Gastrocnemius medialis (tissue), 4 donors: ENCODE measurements at places on chromosomes 3 and 15. TPM values are rescaled to one million over a fixed set of nuclear protein-coding genes. Genes with fewer than 3 reads are reported as not detected.

THAP10 gene
- 0.46 TPM for total RNA-seq

TMEM40 gene
- total RNA-seq, result 0.62 TPM

SPINT1 gene
- 5.0 TPM for total RNA-seq

CPA3 gene
- 1.8 TPM for total RNA-seq

AADACL2 gene
- not detected for total RNA-seq

ZNF770 gene
- 45.0 TPM for total RNA-seq

LRRN1 gene
- total RNA-seq, result 6.8 TPM

ADAMTS7 gene
- 1.1 TPM for total RNA-seq

NRG4 gene
- 3.3 TPM for total RNA-seq

PLOD2 gene
- total RNA-seq, result 3.4 TPM

RPL22L1 gene
- 28.3 TPM for total RNA-seq

- no peak for DNase-seq
These were observed 44.4 kb downstream of the STARD9 start for GRCh38 chr15:42619656-42620371.

- DNase-seq, result no peak
These were observed 293.7 kb downstream of the ARPP21 start for GRCh38 chr3:35932995-35933394.

GRCh38 chr3:161403251-161403650 is 31.9 kb upstream of the SPTSSB start:
- DNase-seq, result no peak

GRCh38 chr3:177538750-177539730 is 341.8 kb upstream of the TBL1XR1 start:
- no peak for DNase-seq

DNA sequence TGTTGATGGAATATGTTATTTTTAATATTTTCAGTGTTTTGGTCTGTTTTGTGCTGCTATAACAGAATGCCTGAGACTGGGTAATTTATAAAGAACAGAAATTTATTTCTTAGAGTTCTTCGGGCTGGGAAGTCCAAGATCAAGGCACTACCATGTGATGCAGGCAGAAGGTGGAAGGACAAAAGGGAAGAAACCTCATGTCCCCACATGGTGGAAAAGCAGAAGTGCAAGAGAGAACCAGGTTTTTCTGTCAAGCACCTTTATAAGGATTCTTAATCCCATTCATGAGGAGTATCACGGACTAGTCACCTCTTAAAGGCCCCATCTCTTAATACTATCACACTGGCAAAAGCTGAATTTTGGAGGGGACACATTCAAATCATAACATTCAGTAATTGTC is 57.9 kb upstream of the EPHB3 start:
- DNase-seq, result no peak

- no peak for DNase-seq
These were observed 19.3 kb upstream of the SLC28A1 start for GRCh38 chr15:84865074-84865569.

DNA sequence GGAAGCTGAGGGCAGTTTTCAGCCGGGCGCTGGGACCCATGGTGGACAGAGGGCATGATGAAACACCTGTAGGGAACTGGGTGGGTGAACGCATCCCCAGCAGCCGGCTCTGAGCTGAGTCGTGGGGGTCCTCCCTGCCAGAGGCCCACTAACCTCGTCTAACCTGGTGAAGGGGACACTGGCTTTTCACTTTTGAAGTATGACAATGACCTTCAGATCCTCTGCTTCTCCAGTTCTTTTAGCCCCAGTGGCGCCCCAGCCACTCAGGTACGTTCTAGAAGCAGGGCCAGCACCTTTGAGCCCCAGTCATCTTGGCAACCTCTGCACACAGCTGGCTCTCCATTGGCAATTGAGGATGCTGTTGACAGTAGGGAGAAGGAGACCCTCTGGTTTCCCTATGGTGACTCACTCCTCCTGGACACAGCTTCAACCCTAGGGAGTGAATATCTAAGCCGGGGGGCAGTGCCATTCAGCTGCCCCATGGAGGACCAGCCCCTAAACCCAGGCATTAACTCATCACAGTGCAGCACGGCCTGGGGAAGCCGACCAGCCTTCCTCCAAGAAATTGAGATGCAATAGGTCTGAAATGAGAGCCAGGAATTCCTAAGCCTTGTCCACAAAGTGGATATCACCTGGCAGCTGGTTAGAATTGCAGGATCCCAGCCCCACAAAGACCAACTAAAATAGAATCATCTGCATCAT is 46.1 kb downstream of the CMTM6 start:
- no peak for DNase-seq

GRCh38 chr3:152574461-152575079 is 260.4 kb upstream of the P2RY1 start:
- peak; percentile 37 for DNase-seq

DNA sequence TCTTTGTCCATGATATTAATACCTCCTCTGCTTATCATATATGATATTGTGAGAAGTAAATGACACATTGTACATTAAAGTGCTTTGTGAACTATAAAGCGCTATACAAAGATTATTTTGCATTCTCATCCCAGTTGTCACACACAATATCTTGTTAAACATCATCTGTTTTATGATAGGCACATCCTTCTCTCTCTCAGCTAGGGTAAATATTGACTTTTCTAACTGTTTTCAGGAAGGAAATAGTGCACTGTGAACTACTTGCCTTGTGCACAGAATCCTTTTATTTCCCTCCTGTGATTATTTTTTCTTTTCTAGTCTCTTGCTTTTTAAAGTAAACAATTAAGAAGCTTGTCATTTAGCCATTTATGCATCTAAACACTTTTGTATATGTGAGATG is 388.2 kb downstream of the LPP start:
- no peak for DNase-seq

GRCh38 chr3:119883461-119884160 is 101.7 kb downstream of the NR1I2 start:
- no peak for DNase-seq

- peak; percentile 44 for DNase-seq
These were observed 147.2 kb upstream of the SLC2A2 start for GRCh38 chr3:171173736-171174135.

- no peak for DNase-seq
These were observed 573.8 kb upstream of the NAALADL2 start for GRCh38 chr3:174285242-174285864.

- no peak for DNase-seq
These were observed 508.6 kb downstream of the FHIT start for GRCh38 chr3:60742606-60743145.

GRCh38 chr3:46948830-46949671 is 27.5 kb downstream of the CCDC12 start:
- DNase-seq, result no peak

- no peak for DNase-seq
These were observed 92.7 kb downstream of the DLG1 start for GRCh38 chr3:197205675-197206074.

GRCh38 chr15:95772982-95773381 is 557.5 kb upstream of the NR2F2 start:
- no peak for DNase-seq

GRCh38 chr15:75650908-75651809 is 3.4 kb downstream of the SNX33 start:
- no peak for DNase-seq

- DNase-seq, result no peak
These were observed 111.4 kb upstream of the IGF1R start for GRCh38 chr15:98536976-98537375.

- no peak for DNase-seq
These were observed 111.6 kb downstream of the TPRA1 start for GRCh38 chr3:127478922-127479321.

GRCh38 chr3:85979034-85979433 is 1011.9 kb downstream of the VGLL3 start:
- DNase-seq, result no peak

DNA sequence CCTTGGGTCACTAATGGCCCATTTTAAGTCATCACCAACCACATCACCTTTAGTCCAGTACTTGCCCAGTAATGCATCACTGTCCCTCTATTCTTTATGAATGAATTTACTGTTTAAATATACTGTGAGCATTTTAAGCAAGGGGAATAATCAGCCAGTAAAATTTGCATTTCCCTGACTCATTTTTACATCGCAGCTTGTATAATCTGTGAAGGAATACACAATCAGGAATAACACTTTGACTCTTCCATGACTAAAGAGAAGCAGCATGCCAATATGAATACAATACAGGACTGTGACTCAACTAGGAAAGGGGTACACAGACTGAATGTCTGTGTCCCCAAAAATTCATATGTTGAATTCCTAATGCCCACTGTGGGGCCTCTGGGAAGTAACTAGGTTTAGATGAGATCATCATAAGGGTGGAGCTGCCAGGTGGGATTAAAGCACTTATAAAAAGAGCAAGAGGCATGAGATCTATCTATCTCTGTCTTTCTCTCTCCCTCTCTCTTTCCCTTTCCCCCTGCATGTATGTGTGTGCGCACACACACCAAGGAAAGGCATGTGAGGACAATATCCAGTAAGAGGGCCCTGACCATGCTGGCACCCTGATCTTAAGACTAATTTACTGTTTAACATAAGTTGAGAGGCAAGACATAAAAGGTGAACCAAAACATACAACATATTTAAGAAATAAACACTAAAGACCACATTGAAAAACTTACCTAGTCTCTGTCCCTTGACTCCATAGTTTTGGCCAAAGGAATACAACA is 12.1 kb downstream of the B4GALT4 start:
- no peak for DNase-seq

DNA sequence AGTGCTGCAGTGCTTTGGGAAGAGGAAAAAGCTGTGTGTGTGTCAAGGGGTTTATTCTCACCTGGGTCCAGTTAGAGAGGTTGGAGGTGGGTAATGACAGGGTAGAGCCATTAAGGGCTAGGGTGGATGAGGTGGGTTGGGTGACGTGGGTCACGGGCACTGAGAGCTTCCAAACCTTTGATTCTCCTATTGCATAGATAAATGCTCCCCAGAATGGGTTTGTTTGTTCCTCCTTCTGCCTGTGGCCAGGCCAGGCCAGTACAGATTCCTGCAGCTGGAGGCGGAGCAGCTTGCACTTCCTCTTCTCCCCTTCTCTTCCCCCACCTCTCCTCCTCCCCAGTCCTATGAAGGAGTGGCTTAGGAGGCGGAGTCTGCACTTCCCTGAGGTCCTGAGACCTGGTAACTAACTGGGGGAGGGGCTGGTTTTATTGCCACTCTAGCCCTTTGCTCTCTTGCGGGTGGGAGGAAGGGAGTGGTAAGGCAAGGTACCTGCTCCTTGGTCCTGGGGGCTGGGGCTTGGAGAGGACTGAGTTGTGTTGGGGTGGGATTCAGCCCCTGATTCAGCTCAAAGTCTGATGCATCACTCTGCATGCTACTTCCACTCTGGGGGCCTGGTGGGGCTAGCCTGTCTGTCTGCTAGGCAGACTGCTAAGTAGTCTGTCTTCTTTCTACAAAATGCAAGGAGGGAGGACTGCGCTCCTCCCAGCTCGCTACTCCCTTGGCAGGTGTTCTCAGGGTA is 3.5 kb downstream of the SPINT1 start:
- DNase-seq, result peak; percentile 32

DNA sequence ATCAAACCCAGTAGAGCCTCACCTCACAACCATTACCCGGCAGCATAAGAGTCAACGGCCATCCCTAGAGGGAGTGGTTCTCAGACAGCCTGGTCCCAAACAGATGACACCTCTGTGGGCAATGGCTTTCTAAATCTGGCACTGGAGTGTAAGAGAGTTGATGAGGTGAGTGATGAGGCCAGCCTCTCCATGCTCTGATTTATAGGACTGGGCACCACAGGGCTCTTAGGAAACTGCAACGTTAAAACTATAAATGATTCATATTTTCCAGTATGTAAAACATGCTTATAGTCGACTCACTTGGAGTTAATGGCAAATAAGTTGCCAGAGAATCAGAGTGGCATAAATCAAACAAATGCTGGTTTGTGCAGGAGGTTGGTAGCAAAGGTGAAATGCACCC is 187.7 kb downstream of the GREM1 start:
- no peak for DNase-seq

- DNase-seq, result peak; percentile 4
These were observed at the start of gene ZNF662 for GRCh38 chr3:42906070-42906847. Gene ZNF662 (plus strand): TSS chr3:42906142. CDS start chr3:42908115, 1,973 bp downstream.

GRCh38 chr3:121819236-121819635 is 15.6 kb downstream of the IQCB1 start:
- DNase-seq, result no peak

DNA sequence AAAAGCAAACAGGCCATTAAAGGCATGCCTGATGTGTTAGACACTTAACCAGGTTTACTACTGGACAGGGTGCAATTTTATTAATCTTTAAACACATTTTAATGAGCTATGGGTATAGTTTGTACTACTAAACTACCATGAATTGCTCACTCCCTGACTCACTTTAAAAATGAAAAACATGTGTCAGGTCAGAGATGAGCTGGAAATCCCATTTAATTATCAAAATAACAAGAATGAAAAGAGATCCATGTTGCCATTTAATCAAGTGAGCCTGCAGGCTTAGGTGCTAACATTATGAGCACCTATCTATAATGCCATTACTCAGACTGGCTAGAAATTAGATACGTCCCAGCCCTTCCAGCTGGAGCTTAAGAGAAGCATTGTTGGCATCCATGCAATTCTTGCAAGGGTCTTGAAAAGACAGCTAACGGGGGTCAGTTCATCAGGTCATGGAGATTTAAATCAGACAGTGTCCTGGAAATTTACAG is 224.4 kb downstream of the THRB start:
- DNase-seq, result no peak

- DNase-seq, result no peak
These were observed 27.5 kb downstream of the SMAD3 start for GRCh38 chr15:67092752-67093503.

- DNase-seq, result no peak
These were observed 288.9 kb downstream of the FAM43A start for GRCh38 chr3:194974468-194975135.

GRCh38 chr3:7074217-7074616 is 213.3 kb downstream of the GRM7 start:
- DNase-seq, result no peak

DNA sequence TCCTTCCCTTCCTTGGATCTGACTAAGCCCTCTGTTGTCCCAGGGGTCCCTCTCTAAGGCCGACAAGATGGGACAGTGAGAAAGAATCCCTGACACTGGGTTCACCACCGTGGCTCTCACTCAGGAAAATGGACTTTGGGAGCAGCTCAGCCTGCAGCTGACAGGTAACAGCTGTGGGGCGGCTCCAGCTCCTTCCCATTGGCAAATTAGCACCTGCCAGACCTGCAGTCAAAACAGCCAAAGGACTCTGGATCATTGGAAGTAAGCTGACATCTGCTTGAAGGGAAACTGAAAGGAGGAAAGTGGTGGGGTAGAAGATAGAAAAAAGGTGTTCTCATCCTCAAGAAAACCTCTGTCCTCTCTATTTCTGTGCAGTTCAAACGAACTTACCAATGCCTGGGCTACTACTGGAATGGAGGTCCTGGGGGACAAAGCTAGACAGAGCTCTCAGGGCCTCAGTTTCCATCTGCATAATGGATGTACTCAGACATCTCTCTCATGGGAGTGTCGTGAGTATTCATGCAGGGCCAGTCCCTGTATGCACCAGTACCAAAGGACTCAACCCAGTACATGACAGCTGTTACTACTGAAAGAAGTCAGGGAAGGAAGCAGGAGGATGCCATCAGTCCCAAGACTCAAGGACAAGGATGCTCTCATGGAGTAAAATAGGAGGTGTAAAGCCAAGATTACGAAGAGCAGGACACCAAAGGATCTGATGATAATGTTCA is 53.6 kb upstream of the DCLK3 start:
- no peak for DNase-seq
